ENCODE measurements at places on chromosomes 6 and 20.

- DNase-seq, result no peak
These were observed 363.2 kb upstream of the MARCKS start for GRCh38 chr6:113493991-113494390.

DNA sequence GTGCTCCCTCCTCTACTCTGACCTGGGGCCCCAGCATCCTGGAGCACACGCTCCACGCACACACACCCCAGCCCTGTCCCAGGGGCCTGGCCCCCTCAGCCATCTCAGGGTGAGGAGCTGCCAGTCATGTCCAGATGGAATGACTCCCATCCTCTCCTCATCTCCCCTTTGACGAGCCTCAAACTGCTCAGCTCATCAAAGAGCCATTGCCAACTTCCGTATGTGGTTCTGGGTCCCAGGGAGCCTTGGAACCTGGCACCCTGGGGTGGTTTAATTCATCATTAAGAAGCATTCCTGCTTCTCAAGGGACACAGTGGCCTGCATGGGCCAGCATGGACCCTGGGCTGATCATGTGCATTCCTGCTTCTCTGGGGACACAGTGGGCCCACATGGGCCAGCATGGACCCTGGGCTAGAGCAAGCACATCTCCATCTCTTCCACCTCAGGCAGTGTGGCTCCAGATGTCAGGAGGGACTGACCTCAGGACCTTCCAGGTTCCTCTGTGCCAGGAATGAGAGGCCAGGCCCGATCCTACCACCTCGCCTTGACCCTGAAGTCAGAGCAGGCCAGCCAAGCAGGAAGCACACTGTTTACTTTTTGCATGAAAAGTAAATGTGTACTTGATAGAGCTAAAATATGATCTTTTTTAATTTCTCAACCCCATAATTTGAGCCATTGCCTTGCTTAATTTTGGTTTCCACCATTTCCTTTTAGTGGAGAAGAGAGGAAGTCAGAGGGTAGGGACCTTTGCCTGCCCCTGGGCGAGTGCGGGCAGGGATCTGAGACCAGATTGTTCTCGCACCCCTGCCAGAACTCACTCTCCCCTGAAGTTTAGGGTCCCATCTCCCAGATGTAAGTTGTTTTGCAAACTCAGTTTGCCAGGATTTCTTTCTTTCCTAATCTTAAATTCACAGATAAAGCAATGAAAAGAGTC is 26.1 kb downstream of the SPATA2 start:
- DNase-seq, result no peak

DNA sequence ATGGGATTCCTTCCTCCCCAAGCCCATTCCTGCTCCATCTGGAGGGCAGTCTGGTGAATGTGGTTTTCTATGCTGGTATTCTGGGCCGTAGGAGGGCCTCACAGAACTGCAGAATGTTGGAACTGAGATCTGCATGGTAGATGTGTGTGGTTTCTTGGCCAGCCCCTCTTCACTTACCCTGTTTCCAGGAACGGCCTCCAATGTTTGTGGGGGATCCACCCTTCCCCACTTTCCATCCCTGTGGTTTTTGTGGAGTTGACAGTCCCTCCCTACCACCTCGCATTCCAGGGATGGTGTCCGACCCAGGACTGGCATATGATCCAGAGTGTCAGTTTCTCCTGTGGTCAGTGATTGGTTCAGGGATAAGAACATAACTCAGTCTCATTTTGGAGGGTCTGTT is 26.7 kb upstream of the TMEM14A start:
- no peak for DNase-seq

GRCh38 chr6:50289366-50289765 is 239.6 kb upstream of the DEFB112 start:
- no peak for DNase-seq

DNA sequence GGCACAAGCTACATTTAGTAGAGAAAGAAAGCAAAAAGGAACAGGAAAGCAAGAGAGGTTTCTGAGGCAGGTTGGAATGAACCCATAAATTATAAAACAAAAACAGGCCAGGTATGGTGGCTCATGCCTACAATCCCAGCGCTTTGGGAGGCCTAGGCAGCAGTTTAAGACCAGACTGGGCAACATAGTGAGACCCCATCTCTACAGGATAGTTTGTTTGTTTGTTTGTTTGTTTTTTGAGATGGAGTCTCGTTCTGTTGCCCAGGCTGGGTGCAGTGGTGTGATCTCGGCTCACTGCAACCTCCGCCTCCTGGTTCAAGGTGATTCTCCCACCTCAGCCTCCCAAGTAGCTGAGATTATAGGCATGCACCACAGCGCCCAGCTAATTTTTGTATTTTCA is 49.0 kb downstream of the AFG1L start:
- no peak for DNase-seq

GRCh38 chr20:62945771-62946339 is 6.7 kb upstream of the SLC17A9 start:
- DNase-seq, result no peak

DNA sequence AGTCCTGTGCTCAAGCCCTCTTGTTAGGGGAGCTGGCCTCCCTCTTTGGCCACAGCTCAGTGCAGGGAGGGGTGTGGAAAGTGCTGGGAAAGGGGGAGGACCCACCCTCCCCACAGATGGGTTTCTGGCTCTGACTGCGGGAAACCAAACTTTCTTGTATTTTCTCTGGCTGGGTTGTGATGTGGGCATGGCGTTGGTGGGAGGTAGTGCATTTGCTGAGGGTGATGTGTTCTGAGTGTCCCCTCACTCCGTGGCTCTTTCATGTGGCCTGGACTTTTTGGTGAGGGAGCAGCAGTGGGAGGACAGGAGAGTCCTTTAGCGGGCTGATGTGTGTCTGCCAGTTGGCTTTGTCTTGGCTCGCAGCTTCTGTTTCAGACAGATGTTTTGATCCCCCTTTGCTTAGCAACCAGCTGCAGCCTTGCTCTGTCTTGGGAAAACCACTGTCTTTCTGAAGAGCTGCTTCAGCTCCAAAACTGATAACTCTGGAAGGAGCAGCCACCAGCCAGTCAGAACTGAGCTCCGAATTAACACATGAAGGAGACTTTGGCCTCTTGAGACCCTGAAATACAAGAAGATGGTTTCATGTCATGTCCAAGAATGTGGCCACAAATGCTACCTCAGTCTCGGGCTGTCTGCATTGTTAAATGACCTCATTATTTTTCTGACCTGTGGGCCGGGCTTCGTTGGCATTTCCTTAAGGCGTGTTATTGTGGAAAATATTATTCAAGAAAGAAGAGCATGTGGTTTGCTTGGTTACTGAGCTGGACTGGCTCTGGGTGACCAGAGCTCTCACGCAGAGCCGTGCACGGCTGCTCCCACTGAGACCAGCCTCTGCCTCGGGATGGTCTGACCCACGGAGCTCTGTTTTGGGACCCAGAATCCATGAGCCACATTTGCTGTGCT is 21.5 kb downstream of the SYNJ2 start:
- DNase-seq, result peak; percentile 33

DNA sequence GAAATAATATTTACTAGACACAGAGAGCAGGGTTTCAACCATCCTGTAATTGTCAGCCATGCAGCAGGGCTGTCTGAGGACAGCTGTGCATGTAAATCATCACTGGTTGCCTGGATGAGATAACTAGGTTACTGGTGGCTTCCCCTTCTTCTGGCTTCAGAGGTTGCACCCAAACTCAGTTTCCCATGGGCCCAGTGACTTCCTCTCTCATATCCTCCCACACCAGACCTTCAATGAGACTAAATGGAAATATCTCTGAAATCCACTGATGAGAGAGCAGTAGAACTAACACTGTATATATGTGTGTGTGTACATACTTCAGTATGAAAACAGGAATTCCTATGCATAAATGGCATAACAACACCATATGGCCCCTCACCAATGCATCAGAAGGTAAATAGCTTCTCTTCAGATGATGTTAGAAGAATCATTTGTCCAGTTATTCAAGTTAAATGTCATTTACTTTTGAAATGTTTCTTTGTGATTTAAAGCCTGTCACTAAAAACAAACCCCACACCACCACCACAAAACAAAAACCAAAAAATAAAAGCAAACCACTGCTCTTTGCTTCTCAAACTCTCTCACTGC is 51.0 kb upstream of the IL20RA start:
- no peak for DNase-seq

DNA sequence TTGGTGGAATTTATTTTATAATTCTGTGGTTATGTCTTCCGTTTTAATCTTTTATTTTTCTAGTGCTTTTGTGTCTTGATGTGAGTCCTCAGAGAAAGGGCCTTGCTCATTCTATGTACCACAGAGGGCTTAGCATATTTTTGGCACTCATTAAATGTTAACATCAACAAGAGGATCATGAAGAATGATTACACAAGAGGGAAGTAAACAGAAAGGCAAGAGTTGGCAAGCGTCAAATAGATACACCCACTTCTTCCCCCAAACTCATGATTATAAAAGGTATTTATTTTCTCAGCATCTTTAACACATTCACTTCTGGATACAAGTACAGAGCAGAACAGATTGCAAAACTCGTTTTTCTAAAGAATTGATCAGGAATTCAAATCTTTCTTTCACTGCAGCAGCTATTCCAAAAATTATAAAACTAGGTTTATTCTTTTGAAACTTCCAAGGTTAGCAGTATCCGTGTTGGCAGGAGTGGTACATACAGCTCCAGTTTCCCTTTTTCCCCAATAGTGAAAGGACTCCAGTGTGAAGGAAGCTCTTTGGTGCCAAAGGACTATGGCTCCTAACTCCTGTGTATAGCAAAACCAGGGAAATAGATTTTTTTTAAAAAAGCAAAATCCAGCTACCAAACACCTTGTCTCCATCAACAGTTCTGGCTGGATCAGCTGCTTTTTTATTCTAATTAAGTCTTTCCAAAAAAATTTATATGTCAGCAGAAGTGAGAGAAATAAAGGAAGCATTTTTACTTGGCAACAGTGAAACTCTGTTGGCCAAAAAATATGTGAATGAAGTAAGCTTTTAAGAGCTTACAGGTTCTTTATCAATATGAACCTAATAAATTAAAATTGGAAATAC is 221.9 kb downstream of the ADGRG6 start:
- no peak for DNase-seq

- no peak for DNase-seq
These were observed 39.1 kb upstream of the ANKEF1 start for GRCh38 chr20:9995510-9996272.

GRCh38 chr6:39887692-39888450 is 46.4 kb downstream of the MOCS1 start:
- DNase-seq, result no peak

DNA sequence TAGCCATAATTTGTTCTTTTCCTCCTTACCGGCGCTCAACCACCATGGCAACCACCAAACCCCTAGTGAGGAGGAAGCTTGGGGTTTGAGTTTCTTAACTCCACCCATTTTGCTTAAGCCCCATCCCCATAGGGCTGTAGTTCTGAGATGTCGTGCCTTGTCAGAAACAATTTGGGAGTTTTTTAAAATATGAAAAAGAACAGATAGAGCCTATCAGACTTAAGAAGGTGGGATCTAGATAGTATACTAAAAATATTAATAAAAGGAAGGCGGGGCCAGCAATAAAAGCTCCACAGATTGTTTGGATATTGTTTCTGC is 5.6 kb downstream of the BRD2 start:
- DNase-seq, result no peak

GRCh38 chr6:10793695-10794094 is 44.6 kb downstream of the MAK start:
- no peak for DNase-seq

DNA sequence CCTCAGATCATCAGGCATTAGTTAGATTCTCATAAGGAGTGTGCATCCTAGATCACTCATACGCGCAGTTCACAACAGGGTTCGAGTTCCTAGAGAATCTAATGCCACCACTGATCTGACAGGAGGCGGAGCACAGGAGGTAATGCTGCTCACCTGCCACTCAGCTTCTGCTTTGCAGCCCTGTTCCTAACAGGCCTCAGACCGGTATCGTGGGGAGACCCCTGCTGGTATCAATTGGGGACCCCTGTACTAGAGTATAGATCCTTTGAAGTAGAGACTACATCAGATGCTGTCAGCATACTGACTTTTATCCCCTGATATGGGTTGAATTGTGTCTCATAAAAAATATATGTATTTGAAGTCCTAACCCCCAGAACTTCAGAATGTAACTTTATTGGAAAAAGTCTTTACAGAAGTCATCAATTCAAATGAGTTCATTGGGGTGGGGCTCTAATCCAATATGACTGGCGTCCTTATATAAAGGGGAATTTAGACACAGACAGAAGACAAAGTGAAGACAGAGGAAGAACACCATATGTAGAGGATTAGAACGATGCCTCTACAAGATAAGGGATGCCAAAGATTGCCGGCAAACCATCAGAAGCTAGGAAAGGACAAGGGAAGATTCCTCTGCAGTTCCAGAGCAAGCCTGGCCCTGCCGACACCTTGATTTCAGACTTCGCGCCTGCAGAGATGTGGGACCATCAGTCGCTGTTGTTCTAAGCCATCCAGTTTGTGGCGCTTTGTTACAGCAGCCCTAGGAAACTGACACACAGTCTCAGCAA is 104.4 kb upstream of the BTBD3 start:
- DNase-seq, result no peak

- no peak for DNase-seq
These were observed 65.5 kb downstream of the TSHZ2 start for GRCh38 chr20:53037621-53038020.

GRCh38 chr20:64164123-64164836 is at the start of gene MYT1:
TSS of gene MYT1 (plus strand) at chr20:64164452. CDS start at chr20:64198862, 34,410 bp downstream.
- no peak for DNase-seq

- no peak for DNase-seq
These were observed 130.9 kb upstream of the PTPN1 start for GRCh38 chr20:50379049-50379990.

DNA sequence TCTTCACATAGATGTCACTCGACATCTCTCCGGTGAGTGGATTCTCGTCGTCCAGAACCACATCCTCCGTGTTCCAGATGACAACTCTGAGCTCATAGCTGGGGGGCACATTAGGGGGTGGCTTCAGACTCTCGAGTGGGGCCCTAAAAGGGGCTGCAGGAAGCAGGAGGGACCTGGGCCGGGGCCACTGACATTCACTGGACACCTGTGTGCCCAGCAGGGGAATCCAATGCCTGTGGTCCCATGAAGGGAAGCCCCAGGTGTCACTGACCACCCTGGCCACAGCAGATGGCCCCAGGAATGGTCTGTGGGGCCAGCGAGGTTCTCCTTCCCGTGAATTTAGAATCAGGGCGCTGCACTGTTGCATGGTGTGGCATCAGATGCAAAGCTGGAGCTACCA is 18.7 kb downstream of the ERGIC3 start:
- DNase-seq, result no peak

DNA sequence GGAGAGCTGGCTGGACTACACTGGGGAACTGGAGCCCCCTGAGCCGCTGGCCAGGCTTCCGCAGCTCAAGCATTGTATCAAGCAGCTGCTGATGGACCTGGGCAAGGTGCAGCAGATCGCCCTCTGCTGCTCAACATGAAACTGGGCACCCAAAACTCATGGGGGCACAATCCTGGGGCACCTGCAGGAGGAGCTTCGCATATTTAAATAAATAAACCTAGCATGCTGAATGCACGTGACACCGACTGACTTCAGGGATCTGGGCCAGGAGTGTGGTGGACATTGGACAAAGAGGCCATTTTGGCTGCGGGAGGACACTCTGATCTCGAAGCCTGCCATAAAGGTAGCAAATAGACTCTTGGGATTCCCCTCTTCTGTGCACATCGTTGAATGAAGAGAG is 6.8 kb downstream of the SCAND1 start:
- DNase-seq, result peak; percentile 25

GRCh38 chr6:68754681-68755213 is 119.7 kb downstream of the ADGRB3 start:
- DNase-seq, result no peak

GRCh38 chr6:97456070-97456469 is 173.1 kb upstream of the MMS22L start:
- DNase-seq, result no peak

GRCh38 chr6:170206851-170207431 is 83.9 kb downstream of the DLL1 start:
- DNase-seq, result no peak

GRCh38 chr6:152452639-152453038 is 184.5 kb downstream of the SYNE1 start:
- no peak for DNase-seq

- DNase-seq, result no peak
These were observed 534 bp upstream of the AKIRIN2 start for GRCh38 chr6:87702589-87702945.

Data from activated naive CD4-positive, alpha-beta T cell treated with anti-CD3 and anti-CD28 coated beads, Interleukin-2, amount 50 U/mL, for 16 hours (primary cell).